ENCODE measurements at places on chromosomes 11 and 22.

DNA sequence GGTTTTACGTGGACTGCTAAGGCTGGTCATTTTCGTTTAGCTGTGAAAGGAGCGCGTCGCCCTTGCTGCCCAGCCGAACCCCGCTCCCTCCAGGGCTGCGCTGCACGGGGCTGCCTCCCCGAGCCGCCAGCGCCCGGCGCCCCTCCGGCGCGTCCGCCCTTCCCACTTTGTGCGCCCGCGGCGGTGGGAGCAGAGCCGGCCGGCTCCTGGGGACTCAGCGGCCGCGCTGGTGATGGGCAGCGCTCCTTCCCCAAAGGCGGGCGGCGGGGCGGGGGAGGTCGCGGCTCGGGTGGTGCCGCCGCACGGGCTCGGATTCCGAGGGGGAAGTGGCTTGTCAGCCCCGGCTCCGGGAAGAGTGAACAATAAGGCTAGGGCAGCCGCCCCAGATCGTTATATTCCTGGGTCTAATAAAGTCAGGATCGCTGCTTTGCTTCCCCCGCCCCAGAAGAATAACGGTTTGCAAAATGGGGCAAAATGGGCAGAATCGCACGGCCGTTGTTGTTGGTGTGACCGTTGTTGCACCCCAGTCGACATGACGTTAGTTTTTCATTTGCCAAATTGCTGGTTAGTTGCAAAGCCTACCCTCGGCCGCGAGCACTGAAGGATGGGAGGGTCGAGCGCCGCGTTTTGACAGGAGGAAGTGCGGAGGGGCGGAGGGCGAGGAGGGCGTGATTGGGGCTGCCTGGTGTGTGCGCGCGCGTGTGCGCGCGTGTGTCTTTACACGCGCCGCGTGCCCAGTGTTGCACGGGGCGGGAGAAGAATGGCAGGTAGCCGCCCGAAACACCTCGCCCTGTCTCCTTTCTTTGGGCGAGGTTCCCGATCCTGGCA, 745 bp downstream of the NCAM1 start:
- DNase-seq, result no peak

DNA sequence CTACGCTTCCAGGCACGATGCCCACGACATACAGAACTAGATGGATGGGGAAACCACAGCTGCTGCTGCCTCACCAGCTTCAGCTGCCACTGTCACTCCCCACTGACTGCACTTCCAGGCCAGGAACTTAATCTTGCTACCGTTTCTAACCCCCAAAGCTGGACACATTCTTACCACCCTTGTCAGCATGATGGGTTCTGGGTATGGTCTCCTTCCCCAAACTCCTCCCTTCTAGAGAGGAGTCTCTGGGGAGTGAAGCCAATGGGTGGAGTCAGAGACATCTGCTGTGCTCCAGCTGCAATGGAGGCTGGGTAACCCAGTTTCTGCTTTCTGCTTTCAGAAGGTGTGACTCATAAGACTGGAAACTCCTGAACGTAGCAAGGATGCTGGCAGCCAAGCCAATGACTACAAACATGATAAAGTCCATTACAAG, 87.0 kb upstream of the THY1 start:
- no peak for DNase-seq

DNA sequence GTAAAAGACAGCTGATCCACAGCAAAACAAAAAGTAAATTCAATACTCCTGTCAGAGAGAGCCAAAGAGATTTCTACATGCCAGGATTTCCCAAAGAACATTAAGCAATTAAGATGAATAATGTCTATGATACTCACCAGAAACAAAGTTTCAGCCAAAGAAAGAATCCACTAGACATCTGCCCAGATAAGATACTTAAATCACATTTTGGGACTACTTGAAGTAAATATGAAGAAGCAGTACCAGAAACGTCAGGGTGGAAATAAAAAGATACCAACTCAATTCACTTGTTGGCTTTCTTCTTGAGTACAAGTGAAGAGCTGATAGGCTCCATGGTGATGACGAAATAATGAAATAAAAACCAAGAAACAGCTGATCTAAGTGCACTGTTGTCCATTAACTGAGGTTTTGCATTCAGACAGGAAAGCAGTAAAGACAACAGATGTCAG, 31.6 kb upstream of the ARHGAP32 start:
- DNase-seq, result no peak

GRCh38 chr11:17828311-17828751, 93.8 kb downstream of the KCNC1 start:
- DNase-seq, result no peak

GRCh38 chr22:32764330-32765131, 37.0 kb upstream of the TIMP3 start:
- DNase-seq, result no peak

GRCh38 chr11:18108254-18108653, 2.4 kb upstream of the SAAL1 start:
- DNase-seq, result no peak

GRCh38 chr11:11009179-11009578, 151.3 kb upstream of the ZBED5 start:
- DNase-seq, result no peak

GRCh38 chr11:102347462-102348370, 702 bp downstream of the BIRC2 start:
- no peak for DNase-seq

- DNase-seq, result no peak
Measured at GRCh38 chr11:117833401-117833891, 8.9 kb upstream of the FXYD2 start.

GRCh38 chr11:108302121-108302785, 79.4 kb downstream of the ATM start:
- DNase-seq, result no peak

DNA sequence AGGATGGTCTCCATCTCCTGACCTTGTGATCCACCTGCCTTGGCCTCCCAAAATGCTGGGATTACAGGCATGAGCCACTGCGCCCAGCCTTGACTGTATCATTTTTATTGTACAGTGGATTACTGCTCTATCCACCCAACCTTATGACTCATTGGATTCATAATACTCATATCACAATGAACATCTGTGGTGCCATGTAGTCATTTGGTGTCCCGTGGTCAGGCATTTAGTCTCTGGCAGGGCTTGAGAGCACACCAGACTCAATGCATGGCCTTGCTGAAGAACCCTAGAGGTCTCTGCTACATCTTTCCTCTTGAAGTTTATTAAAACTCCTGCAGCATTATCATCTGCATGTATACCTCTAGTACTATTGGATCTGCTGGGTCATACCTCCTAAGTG, 98.0 kb upstream of the LDLRAD3 start:
- DNase-seq, result no peak

GRCh38 chr22:37294747-37295146, 12.4 kb downstream of the CYTH4 start:
- no peak for DNase-seq

DNA sequence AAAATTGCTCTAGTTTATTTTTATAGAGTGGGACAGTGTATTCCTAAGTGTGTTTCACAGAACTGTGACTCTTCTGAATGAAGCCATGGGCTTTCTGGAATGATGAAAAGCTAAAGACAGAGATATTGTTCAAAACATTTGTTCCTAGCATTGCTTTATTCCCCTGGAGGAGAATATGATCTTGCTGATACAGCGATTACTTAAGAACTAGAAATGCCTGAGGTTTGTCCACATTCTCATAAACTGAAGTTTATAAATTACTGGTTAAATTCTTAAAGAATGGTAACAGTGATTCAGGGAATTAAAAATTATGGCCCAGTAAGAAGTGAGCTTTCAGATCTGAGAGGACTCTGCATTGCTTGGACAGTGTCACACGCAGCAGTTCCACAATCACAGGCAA, 690.3 kb downstream of the FAM181B start:
- no peak for DNase-seq

DNA sequence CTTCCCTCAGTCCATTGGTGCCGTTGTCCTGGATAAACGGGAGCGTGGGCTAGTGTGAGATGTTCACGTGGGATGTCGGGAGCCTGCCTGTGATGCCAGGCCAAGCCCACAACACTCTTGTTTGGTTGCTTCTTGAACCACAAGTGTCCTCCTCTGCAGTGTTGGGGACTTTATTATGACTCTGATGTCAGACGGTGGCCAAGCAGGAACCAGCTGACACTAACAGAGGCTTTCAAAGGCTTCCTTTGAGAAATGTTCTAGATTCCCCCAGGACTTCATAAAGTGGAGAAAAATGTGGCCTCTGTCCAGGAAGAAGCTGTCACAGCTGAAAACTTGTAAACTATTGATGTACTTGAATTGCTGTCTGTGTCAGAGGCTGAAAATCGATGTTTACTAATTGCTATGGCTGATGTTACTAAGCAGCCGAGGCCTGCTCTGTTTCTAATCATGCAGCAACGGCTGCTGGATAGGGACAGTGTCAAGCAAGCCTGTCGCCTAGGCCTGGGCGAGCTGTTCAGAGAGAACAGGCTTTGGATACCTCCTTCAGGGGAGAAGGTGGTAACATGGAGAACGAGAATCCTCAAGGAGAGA, 131.7 kb downstream of the TBC1D22A start:
- no peak for DNase-seq

- DNase-seq, result no peak
Measured at GRCh38 chr11:118913411-118914125, 12.2 kb downstream of the BCL9L start.

GRCh38 chr11:128852327-128853023, 14.6 kb downstream of the KCNJ1 start:
- no peak for DNase-seq

GRCh38 chr22:50276143-50276542, 6.0 kb upstream of the MAPK11 start:
- no peak for DNase-seq

DNA sequence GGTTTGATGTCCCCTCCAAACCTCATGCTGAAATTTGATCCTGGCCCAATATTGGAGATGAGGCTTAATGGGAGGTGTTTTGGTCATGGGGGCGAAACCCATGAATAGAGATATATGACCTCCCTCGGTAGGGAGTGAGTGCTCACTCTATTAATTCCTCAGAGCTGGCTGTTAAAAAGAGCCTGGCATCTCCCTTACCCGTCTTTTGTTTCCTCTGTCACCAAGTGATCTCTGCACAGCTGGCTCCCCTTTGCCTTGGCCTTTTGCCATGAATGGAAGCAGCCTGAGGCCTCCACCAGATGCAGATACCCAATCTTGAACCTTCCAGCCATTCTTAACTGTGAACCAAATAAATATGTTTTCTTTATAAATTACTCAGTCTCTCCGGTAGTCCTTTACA, 4.5 kb upstream of the CCDC81 start:
- no peak for DNase-seq

DNA sequence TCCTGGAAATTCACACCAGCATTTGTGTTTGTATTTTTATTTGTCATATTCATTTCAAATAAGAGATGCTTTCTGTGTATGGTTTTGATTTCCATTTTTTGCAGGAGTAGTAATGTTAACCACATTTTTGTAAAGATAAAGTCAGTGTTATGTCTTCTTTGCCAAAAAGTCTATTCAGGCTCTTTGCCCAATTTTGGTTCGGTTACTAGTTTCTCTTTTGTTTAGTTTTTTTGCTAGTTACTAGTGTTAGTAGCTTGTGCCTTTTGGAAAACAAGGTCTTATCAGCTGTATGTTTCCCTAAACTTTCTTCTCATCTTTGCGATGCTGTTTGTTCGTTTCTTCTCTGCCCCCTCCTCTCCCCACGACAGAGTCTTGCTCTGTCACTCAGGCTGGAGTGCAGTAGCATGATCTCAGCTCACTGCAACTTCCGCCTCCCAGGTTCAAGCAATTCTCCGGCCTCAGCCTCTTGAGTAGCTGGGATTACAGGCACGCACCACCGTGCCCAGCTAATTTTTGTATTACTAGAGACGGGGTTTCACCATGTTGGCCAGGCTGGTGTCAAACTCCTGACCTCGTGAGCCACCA, 112.3 kb upstream of the GRK3 start:
- no peak for DNase-seq

DNA sequence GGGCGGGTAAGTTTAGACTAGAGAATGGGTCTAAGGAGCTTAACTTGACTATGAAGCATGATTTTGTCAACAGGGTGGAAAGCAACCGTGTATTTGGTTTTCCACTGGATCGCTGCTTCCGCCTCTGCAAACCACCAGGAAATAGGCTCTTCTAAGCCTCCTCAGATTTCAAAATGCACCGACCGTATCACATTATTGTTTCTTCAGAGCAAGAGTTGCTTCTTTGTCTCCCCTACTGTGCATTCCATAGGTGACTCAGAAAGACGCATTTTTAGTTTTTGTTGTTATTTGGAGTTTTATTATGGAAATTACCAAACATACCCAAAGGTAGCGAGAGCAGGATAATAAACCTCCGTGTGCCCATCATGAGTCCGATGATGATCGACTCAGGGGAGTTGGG, 64.3 kb upstream of the RASD2 start:
- DNase-seq, result no peak

GRCh38 chr22:19820880-19821522, 33.7 kb downstream of the GNB1L start:
- DNase-seq, result no peak

DNA sequence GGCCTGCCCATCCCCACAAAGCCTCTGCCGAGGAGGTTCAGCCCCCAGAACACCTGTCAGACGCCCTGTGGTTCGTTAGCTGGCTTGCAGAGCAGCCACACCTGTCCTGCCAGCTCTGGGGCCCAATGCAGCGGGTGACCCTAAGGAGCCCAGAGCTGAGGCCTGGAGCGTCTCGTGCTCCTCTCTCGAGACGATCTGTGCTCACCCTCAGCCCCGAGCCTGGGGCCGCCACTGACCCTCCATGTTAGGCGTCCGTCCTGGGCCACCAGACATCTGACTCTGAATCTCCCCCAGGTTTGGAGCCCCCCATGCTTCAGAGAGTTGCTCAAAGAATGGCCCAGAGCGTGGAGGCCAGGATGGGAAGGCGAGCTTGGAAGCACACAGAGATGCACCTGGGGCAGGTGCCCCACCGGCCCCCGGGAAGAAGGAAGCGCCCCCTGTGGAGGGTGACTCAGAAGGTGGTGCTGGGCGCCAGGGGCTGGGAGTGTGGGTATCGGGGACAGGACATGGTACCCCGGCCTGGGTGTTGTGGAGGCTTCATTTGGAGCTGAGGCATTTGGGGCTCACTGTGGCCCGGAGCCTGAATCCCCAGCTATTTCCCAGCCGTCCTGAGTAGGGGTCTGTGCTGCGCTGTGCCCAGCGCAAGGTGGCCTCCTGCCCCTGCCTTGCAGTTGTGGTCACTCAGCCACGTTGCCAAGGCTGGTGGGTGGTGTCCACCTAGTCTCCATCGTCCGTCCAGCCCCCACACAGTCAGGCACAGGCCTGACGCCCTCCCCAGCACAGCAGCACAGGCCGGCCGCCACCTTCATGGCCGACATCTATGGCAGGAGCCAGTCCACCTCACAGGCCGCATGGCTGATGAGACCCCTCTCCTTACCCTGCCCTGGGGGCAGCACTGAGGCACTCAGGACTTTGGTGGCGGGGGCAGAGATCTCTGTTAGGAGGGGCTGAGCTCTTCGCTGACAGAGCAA, 36.2 kb downstream of the SBF1 start:
- no peak for DNase-seq

GRCh38 chr11:94516725-94517124, 4.5 kb downstream of the C11orf97 start:
- DNase-seq, result no peak

GRCh38 chr11:131253142-131253655, 117.2 kb upstream of the NTM start:
- DNase-seq, result no peak

GRCh38 chr11:80321786-80322185, 881.0 kb upstream of the TENM4 start:
- no peak for DNase-seq

All from HCT116 (cell line).